Inflammatory macrophage treated with lipopolysaccharide for 4 hours (primary cell): ENCODE measurements at places on chromosomes 5 and 9.

GRCh38 chr5:110477911-110478310, 248.6 kb downstream of the TMEM232 start:
- DNase-seq: no peak

DNA sequence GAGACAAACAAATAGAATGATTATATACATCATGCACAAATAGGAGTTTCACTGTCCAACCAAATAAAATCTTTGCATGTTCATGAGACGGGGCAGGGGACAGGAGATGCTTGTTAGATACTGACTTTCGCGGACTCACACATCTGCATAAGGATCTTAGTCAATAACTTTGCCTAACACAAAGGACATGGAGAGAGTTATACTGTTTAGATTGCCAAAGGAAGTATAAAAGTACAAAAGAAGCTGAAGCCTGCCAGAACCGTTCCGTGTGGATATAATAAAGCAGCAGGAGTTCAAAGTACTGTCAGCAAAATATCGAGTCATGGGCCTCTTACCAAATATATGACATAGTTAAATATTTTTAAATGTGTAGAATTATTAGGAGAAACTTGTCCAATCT, 1148.4 kb downstream of the EFNA5 start:
- DNase-seq: no peak

DNA sequence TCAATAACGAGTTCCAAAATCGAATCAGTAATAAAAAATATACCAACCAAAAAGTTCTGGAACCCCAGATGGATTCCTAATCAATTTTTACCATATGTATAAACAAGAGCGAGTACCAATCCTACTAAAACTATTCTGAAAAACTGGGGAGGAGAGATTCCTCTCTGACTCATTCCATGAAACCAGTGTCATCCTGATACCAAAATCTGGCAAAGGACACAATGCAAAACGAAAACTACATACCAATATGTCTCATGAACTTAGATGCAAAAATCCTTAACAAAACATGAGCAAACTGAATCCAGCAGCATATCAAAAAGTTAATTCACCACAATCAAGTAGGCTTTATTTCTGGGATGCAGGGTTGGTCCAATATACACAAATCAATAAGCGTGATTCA, 30.5 kb upstream of the MACIR start:
- no peak for DNase-seq

DNA sequence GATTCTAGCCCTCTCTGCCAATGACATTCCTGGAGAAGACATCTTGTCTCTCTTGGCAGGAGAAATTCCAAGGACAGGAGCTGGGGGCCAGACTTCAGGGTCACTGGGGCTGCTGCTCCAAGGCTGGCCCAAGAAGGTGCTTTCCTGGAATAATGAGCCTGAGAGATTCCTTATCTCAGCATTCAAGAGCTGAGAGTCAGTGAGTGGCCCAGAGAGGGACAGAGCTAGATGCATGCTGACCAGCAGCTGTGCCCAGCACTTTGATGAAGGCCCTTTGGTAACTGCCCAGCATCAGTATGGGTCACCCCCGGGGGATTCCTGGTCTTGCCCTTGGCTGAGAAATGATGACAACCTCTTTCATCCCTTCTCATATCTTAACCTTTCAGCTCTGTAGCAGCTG, 47.7 kb upstream of the CTNNA1 start:
- no peak for DNase-seq

GRCh38 chr5:52956014-52956413, 33.1 kb upstream of the ITGA2 start:
- DNase-seq: no peak

DNA sequence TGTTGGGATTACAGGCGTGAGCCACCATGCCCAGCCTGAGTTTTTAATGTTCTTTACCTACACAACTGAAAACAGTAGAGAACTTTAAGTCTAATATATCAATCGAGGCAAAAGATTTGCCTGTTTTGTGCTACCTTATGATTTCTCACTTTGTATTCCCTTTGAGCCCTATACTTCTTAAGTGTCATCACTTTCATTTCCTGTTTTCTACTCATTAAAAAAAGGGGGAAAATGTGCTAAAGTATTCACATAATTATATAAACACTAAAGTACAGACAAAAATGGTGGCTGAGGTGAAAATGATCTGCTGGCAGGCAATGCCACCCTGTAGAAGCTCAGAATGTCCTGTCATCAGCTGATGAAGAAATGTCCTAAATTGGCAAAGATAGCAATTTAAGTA, 23.6 kb downstream of the ATG10 start:
- no peak for DNase-seq

DNA sequence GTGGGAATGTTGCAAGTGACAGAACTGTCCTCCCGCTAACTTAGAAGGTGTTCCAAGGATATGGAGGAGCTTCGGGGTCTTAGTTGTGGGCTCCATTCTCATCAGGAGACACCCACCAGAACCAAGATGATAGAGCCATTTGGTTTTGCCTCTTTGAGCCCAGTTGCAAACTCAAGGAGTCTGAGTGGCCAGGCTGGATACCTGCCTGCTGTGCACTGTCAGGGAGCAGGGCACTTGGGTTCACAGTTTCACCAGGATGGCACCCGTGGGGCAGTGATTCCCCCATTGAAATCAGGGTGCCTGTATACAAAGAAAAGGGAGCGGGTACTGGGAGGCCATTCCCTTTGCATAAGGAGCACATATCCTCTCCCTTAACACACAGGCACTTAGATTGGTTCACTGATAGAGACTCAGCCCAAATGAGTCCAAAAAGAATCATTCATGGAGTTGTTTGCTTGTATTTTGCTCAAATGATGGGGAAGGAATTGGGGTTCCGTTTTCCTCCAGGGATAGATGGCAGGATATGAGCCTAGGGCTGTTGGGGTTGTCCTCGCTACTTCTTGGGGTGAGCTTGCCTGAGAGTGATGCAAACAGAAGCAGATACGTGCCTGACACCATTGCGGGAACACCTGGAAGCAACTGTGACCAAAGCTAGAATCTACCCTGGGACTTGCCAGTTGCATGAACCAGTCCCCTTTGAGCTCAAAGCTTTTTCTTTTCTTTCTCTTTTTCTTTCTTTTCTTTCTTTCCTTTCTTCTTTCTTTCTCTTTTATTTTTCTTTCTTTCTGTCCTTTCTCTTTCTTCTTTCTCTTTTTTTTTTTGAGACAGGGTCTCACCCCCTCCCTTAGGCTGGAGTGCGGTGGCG, 1.3 kb upstream of the PRR7 start:
- DNase-seq: no peak

- DNase-seq: no peak
Observed at GRCh38 chr9:113247640-113248039, 26.3 kb downstream of the SLC31A1 start.

DNA sequence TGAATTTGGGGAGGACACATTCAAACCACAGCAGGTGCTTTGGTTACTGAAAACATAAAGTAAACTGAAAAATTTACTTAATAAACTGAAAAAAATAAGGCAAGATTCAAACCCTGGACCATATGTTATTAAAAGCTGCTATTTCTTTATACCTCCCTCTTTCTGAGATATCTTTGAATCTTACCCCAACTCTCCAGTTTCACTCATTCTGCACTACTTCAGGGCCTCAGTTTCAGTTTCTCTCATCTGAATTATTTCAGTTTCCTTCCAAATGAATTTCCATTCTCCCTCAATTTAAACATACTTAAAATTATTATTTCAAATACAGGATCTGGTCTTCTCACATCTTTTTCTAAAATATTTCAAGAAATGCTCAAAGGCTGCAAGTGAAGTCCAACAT, 4.9 kb upstream of the OXCT1 start:
- no peak for DNase-seq

DNA sequence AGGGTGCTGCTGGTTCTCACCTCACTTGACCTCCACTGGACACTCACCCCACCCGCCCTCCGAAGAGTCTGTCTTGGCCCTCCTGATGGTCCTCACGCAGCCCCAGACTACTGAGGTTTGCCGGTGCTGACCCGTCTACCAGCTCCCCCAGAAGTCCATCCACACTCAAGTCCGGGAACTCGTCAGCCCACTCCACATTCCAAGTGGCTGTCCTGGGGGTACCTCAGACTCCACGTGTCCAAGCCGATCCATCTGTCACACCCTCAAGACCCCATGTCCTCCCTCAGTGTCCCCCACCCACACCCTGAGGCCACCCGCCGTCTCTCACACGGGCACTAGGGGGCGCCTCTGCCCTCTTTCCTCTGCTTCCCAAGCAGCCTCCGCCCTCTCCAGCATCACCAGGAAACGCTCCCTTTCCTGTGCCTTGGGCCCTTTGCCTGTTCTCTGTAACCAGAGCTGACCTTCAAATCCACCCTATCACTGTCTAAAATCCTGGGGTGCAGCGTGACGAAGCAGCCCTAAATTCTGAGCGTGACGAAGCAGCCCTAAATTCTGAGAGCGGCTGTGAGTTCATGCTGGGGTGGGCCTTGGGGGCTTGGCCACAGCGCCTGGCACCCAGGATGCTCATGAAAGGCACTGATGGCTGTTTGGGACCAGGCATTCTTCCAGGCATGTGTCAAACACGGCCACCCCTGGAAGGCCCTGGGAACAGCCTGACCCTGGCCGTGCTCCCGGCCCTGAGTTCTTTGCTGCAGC, 95.7 kb downstream of the KCNT1 start:
- peak; percentile 20 for DNase-seq

DNA sequence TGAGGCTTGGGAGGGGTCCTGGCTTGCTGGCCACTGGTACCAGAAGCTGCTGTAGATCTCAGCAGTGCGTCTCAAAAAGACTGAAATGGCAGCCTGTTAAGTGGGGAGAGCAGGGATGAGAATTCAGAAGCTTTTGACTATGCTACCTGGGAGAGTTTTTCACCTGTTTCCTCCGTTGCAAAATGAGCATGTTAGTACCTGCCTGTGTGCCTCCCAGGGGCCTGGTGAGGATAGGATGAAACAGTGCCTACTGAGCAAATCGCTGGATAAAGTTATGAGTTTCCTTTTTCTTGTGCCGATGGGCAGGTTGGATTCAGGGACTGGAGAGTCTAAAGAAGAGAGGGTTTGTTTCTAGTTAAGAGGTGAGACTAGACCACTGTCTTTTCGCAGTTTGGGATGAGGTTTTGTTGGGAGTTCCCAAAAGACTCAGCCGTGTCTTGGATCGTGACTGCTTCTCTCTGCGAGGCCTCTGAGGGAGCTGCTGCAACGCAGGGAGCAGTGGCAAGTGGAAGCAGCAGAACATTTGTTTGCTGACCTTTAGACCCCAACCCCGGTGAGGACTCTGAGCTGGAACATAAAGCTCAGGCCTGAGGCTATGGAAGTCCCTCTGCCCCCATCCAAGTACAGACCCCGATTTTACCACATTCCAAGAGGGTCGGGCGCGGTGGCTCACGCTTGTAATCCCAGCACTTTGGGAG, 1.4 kb downstream of the RALGPS1 start:
- DNase-seq: no peak

DNA sequence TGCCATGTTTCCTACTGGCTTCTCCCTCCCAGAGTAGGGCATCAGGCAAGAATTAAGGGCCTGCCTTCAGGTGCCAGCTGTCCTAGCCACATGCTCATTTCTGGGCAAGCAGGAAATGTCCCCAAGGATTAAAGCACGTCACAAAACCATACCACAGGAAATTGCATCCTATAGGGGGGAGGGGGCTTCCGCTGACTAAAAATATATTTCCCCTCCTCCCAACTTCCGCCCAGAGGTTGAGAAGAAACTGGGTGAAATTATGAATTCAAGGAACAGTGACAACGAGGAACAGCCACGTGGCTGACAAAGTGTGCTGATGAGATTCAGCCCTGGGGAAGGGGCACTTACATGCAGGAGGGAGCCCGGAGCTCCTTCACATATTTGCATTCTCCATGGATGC, 4.1 kb downstream of the HBEGF start:
- peak; percentile 80 for DNase-seq

DNA sequence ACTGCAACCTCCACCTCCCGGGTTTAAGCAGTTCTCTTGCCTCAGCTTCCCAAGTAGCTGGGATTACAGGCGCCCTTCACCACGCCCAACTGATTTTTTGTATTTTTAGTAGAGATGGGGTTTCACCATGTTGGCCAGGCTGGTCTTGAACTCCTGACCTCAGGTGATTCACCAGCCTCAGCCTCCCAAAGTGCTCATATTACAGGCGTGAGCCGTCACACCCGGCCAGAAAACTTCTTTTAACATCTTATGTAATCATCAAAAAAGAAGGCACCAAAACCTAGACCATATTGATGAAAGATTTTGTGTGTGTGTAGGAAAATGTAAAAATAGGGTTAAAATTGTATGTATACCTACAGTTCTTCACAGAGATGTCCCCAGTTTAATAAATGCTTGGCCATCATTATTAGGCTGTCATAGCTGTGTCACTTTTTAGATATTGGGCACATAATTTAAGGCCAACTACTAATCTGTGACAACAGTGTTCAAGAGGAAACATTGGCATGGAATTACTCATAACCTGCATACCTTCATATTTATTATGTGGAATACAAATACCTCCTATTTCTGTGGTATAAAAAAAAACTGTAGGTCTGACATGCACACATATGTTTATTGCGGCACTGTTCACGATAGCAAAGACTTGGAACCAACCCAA, 44.4 kb downstream of the RAD50 start:
- no peak for DNase-seq

GRCh38 chr9:84759804-84760203, 90.3 kb downstream of the NTRK2 start:
- no peak for DNase-seq

DNA sequence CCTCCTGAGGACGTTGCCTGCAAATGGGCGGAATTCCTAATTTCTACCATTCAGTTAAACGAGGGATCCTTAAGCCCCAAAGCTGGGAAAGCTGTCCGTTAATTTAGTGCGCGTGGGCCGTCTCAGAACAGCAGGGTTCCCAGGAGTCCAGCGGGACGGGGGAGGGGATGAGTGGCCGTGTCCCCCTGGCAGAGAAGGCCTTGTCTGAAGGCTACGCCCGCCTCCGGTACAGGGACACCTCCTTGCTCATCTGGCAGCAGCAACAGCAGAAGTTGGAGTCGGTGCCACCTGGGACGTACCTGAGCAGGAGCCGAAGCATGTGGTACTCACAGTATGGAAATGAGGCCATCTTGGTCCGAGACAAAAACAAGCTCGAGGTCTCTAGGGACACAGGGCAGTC, 1.3 kb downstream of the BRD3OS start:
- DNase-seq: no peak

DNA sequence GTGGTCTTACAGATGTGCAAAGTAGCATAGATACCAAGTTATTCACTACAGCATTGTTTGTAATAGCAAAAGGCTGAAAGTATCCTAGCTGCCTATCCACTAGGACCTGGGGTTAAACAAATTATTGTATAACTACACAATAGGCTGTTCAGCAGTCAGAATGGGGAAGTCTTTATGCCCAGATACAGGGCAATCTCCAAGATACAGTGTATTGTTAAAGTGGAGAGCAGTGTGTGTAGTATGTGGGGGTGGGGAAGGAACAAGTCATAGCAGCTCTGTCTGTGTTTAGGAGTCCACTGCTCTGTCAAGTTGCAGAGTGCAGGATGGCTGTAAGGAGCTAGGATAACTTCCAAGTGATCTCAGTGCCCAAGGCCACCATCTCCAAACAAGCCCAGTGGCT, 5.5 kb downstream of the PCYOX1L start:
- DNase-seq: peak; percentile 27
